Lung (tissue), 17 donors: ENCODE measurements at places on chromosomes 16 and 17. TPM values are rescaled to one million over a fixed set of nuclear protein-coding genes. Genes with fewer than 3 reads are reported as not detected.

GRCh38 chr17:29180034-29180787 lies at the start of gene MYO18A:
TSS of gene MYO18A (minus strand) at chr17:29180398. CDS start at chr17:29166940, 13,458 bp downstream.
- peak within 1 kb of the TSS; percentile 95 for H3K27ac ChIP-seq
- peak within 1 kb of the TSS; percentile 46 for H3K4me3 ChIP-seq
- DNase-seq, result peak; percentile 73
- H3K27me3 ChIP-seq, result no peaks in the 10 kb centered on the region

- H3K27ac ChIP-seq, result no peak overlapping the region
- H3K4me1 ChIP-seq, result no peaks in the 10 kb centered on the region
- no peak for DNase-seq
- H3K27me3 ChIP-seq, result no peaks in the 10 kb centered on the region
These were observed 76.2 kb upstream of the SEC14L1 start for GRCh38 chr17:77064598-77064997.

DNA sequence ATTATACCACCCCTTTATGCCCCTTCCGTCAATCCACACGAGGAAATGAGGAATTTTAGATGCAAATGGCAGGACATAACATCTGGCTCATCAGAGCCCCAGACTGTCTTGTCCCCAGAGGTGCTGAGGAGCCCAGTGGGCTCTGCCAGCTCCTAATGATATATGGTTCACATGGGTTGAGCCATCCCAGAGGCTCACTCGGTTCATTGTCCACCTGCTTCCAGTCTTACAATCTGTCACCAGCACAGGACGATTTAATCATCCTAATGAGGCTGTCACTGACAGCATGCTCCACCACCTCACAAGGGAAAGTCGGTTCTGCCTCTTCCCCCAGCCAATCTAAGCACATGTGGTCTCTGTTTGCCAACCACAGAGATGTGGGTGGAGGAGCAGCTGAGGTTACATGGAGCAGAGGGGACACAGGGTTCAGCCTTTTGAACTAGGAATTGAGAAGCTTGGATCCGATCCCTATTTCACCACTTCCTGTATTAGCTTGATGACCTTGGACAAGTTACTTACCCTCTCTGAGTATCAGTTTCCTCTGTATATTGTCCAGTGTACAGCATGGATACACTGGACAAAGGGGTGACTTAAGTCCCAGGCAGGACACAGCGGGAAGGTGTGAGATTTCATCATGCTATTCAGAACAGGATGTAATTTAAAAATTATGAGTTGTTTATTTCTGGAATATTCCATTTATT lies 27.0 kb upstream of the DHX8 start:
- H3K4me3 ChIP-seq, result no peak overlapping the region
- peaks cover 6% of the 10 kb centered on the region for H3K4me1 ChIP-seq
- DNase-seq, result peak; percentile 19
- no peaks in the 10 kb centered on the region for H3K36me3 ChIP-seq

DNA sequence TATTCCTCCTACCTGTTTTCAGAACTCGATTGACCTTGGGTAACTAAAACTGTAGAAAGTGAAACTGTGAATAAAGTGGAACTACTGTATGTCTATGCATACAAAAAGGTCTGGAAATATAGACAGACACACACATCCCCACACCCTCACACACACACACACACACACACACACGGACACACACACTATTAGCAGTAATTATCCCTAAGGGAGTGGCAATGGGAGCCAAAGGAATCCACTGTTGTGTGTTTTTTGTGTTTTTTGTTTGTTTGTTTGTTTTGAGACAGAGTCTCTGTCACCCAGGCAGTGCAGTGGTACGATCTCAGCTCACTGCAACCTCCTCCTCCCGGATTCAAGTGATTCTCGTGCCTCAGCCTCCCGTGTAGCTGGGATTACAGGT lies 26.6 kb upstream of the SRCIN1 start:
- H3K4me1 ChIP-seq, result no peaks in the 10 kb centered on the region
- no peak overlapping the region for H3K27ac ChIP-seq
- no peak overlapping the region for H3K4me3 ChIP-seq
- no peak for DNase-seq
- H3K27me3 ChIP-seq, result no peaks in the 10 kb centered on the region

- no peaks in the 10 kb centered on the region for H3K36me3 ChIP-seq
- no peak for DNase-seq
- no peaks in the 10 kb centered on the region for H3K4me1 ChIP-seq
- H3K27ac ChIP-seq, result no peak overlapping the region
- no peak overlapping the region for H3K4me3 ChIP-seq
These were observed 70.4 kb downstream of the USP32 start for GRCh38 chr17:60321336-60322055.

- H3K4me1 ChIP-seq, result peaks cover 31% of the 10 kb centered on the region
- peak overlapping the region; percentile 53 for H3K27ac ChIP-seq
- DNase-seq, result peak; percentile 93
- no peaks in the 10 kb centered on the region for H3K36me3 ChIP-seq
These were observed 16.3 kb downstream of the NACA2 start for GRCh38 chr17:61574542-61575351.

- H3K27ac ChIP-seq, result no peak overlapping the region
- H3K27me3 ChIP-seq, result no peaks in the 10 kb centered on the region
- no peak overlapping the region for H3K4me3 ChIP-seq
- no peak for DNase-seq
These were observed 48.3 kb downstream of the HIC1 start for GRCh38 chr17:2102931-2103809.

PER1 gene
- 238 TPM for total RNA-seq

ODAD4 gene
- total RNA-seq, result 12.5 TPM

TBC1D3 gene
- total RNA-seq, result not detected

TMEM220 gene
- total RNA-seq, result 13.8 TPM

SBK1 gene
- 2.7 TPM for total RNA-seq

PPY gene
- total RNA-seq, result not detected
